T-helper 2 cell treated with Interferon-gamma antibody and Interleukin-4, amounts not matched to agents 100 ng/mL and 5 ng/mL, for 36 hours (primary cell): ENCODE measurements at places on chromosomes 2 and 18. TPM values are rescaled to one million over a fixed set of nuclear protein-coding genes. Genes with fewer than 3 reads are reported as not detected.

The B3GNT2 gene
- 24.0 and 25.7 TPM in 2 replicates for total RNA-seq

The SLC19A3 gene
- total RNA-seq: not detected in 2 replicates

The SPR gene
- 0.89 and 0.98 TPM in 2 replicates for total RNA-seq

The MYOM1 gene
- total RNA-seq: 1.5 and 1.8 TPM in 2 replicates

The GRB14 gene
- not detected in 2 replicates for total RNA-seq

The FIGN gene
- not detected in 2 replicates for total RNA-seq

The EFHD1 gene
- total RNA-seq: 1.0 and 1.1 TPM in 2 replicates

The SLC11A1 gene
- total RNA-seq: 0.16 and 0.27 TPM in 2 replicates

The TRIP12 gene
- total RNA-seq: 233 and 234 TPM in 2 replicates

The PLEKHH2 gene
- total RNA-seq: 2.3 and 3.2 TPM in 2 replicates

The DYNAP gene
- total RNA-seq: not detected in 2 replicates

The TRMT61B gene
- total RNA-seq: 14.3 and 14.8 TPM in 2 replicates

The CREG2 gene
- 0.14 and 0.45 TPM in 2 replicates for total RNA-seq
